ENCODE measurements at places on chromosomes 2 and 18. TPM values are rescaled to one million over a fixed set of nuclear protein-coding genes. Genes with fewer than 3 reads are reported as not detected.

GRCh38 chr18:32831781-32832180, 59.0 kb upstream of the KLHL14 start:
- no peak for DNase-seq

The PIAS2 gene
- 33.1 TPM for total RNA-seq

GRCh38 chr2:86598966-86599365, 24.7 kb downstream of the RNF103 start:
- DNase-seq = no peak

DNA sequence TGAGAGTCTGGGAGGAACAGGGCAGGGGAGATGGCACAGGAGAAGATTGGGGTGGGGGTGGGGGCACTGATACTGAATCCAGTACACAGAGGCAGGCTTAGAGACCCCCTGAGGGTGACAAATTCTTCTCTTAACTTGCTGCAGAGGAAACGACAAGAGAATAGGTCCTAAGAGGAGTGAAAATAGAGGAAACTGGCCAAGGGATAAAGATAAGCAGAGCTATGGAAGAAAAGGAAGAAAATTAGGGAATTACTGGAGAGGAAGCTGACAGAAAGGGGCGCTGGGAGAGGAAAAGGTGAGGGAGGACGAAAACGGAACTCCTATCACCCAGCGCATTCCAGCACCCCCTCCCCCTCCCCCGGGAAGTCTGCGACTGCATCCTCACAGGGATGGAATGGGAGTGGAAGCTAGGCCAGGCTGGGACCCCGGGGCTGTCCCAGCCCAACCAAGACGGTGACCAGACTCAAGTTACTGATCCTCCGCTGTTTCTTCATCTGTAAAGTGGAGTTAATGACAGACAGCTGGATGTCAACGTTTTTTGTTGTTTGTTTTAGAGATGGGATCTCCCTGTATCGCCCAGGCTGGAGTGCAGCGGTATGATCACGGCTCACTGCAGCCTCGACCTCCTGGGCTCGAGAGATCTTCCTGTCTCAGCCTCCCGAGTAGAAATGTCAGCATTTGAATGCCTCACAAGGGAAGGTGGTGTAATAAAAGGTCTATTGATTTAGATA, 2.6 kb upstream of the EMX1 start:
- DNase-seq = no peak

DNA sequence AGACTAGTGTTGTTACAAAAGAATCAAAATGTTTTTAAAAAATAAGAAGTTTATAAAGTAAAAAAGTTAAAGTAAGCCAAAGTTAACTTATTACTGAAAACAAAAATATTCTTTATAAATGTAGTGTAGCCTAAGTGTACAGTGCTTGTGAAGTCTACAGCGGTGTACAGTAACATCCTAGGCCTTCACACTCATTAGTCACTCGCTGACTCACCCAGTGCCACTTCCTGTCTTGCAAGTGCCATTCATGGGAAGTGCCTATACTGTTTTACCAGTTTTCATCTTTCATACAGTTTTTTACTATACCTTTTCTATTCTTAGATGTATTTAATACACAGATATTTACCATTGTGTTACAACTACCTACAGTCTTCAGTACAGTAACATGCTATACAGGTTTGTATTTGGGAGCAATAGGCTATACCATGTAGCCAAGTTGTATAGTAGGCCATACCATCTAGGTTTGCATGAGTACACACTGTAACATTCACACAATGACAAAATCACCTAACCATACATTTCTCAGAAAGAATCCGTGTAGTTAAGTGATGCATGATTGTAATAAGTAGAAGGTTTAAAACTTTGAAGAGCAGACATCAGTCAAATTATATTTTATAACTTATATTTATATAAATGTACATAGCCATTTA, 13.4 kb downstream of the SERPINB7 start:
- DNase-seq = no peak

The RGPD3 gene
- total RNA-seq = 0.24 TPM

- DNase-seq = no peak
Measured at GRCh38 chr2:102657770-102658169, 38.4 kb downstream of the SLC9A2 start.

The SIX2 gene
- not detected for total RNA-seq
